ENCODE measurements at places on chromosomes 3 and 15. TPM values are rescaled to one million over a fixed set of nuclear protein-coding genes. Genes with fewer than 3 reads are reported as not detected.

CCR9 gene
- total RNA-seq: not detected

TTBK2 gene
- 8.3 TPM for total RNA-seq

GOLGA6L26 gene
- not detected for total RNA-seq

SQOR gene
- 90.3 TPM for total RNA-seq

All from omental fat pad (tissue), 4 donors.